ENCODE measurements at places on chromosomes 2 and 18.
A peak's percentile ranks its signal among the peaks of the same experiment; 100 is the strongest.

GRCh38 chr2:86413296-86414094 lies 27.7 kb upstream of the KDM3A start:
- no peak for DNase-seq

GRCh38 chr2:185833864-185834263 lies 95.3 kb downstream of the FSIP2 start:
- DNase-seq = no peak

- DNase-seq = no peak
Measured at GRCh38 chr2:212534336-212534735, 4.3 kb downstream of the ERBB4 start.

GRCh38 chr2:42721898-42722297 lies 42.0 kb downstream of the OXER1 start:
- no peak for DNase-seq

GRCh38 chr2:159961037-159961436 lies 101.4 kb downstream of the PLA2R1 start:
- no peak for DNase-seq

GRCh38 chr2:70456585-70457495 lies 96.8 kb downstream of the TGFA start:
- DNase-seq = no peak

- DNase-seq = peak; percentile 36
Measured at GRCh38 chr2:64311948-64312621, 141.9 kb upstream of the LGALSL start.

GRCh38 chr2:83585250-83585649 lies 873.8 kb downstream of the SUCLG1 start:
- DNase-seq = no peak

DNA sequence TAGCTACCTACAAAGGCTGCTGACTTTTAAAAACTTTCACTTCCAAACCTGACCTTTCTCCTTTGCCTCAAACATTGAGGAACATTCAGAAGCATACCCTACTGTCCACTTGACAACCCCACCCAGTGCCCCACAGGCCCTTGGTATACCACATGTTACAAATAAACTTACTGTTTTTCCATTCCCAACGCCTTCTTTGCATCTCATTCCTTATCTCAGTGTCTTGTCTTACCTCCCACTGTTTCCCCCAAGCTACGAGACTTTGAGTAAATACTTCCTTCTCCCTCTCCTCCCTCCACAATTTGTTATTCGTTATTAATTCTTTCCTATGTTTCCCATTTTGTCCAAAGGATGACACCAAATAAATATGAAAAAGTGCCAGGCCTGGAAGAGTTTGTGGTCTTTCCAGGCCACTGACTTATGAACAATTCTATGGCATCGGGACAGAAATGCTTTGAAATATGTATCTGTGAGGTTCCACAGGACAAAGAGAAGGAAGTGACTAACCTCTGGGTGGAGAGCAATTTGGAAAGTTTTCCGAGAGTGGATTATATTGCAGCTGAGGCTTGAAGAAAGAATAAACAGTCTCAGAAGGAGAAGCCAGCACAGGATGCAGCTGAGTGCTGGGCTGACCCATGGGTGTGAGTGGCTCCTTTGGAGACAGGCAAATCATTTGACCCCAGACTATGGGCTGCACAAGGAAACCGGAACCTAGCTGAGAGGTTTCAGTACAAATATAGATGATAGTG lies 409.0 kb downstream of the LPIN1 start:
- DNase-seq = no peak

DNA sequence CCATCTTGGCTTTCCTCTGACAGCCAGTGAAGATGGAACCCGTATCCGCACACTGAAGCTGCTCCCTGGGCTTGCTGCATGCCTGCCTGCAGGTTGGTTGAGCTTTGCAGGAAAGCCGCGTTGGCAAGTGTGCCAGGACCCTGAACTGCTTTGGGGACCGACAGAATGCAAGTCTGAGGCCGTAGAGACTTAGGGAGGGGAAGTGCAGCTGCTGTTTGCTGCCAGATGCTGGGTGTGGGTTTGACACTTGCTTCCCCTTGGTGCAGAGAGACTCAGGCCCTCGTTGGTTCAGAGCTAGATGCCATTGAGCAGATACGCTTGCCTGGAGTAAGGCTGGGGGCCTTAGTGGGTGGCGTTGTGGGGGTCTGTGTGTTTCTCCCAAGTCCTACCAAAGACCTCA lies 13.1 kb upstream of the PHLPP1 start:
- DNase-seq = no peak

GRCh38 chr2:136932700-136933099 lies 167.4 kb downstream of the THSD7B start:
- DNase-seq = peak; percentile 0

DNA sequence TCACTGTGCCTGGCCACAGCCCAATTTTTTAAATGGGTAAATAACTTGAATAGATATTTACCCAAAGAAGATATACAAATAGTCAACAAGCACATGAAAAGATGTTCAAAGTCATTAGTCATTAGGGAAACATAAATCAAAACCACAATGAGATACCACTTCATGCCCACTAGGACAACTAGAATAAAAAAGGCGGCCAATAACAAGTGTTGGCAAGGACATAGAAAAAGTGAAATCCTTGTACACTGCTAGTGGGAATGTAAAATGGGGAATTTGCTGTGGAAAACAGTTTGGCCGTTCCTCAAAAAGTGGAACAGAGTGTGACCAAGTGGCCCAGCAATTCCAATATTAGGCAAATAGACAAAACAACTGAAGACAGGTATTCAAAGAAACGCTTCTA lies 270.1 kb downstream of the TFCP2L1 start:
- DNase-seq = no peak

DNA sequence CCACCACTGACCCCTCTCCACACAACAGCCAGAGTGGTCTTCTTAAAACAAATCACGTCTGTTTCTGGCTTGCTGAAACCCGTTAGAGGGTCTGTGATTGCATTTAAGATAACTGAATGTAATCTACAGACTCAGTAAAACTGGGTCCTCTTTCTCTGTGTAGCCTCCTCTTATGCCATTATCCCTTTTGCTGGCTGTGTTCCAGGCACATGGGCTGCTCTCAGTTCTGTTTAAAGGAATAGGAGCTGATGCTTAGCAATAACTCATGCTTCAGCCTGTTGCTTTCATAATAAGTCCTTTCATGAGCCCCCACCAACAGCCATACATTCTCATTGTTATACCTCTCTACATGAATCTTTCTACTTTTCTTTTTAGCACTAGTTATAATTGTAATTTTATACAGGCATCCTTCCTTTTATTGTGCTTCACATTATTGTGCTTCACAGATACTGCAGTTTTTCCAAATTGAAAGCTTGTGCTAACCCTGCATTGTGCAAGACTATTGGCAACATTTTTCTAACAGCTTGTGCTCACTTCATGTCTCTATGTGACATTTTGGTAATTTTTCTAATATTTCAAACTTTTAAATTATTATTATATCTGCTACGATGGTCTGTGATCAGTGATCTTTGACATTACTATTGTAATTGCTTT lies 782.6 kb downstream of the MBD2 start:
- DNase-seq = no peak

- DNase-seq = no peak
Measured at GRCh38 chr2:120548627-120549608, 186.8 kb upstream of the GLI2 start.

- DNase-seq = no peak
Measured at GRCh38 chr2:238281826-238282480, 6.5 kb downstream of the PER2 start.

GRCh38 chr18:32922951-32923430 lies 150.2 kb upstream of the KLHL14 start:
- DNase-seq = no peak
